RPMI7951 (cell line): ENCODE measurements at places on chromosomes 13 and 19.

- no peak for DNase-seq
These were observed at the start of gene ACP4 for GRCh38 chr19:50790396-50790795. Gene ACP4, plus strand, starts transcription at chr19:50790415. Its CDS starts 0 bp downstream, at chr19:50790415.

DNA sequence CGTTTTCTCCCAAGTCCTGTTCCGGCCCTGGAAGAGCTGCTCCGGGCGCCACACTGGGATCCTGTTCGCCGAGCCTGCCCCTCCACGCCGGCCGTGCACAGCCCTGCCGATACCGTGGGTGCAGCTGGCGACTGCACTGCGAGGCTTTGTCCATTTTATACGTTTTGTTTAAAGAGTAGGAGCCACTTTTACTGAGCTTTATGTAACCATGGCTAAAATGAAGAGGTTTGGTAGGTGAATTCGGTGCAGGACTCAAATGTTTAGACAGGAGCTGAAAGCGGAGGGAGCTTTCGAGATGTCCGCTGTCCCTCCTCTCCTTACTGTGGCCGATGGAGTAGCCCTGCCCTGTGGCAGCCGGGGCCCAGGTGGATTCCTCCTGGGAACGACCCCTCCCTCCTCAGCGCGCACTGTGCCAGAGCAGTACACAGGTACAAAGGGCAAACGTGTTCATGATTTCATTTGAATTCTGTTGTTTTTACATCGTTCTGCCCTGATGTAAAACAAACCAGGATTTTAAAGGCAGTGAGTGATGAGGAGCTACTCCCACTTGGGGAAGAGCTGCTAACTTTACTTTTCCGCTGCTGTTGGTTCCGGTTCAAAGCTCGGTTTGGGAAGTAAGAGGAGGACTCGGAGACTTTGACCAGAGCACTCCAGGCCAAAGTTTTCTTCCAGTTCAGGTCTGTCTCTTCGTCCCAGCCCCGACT is 1.7 kb downstream of the COL4A2 start:
- no peak for DNase-seq

- DNase-seq, result no peak
These were observed 32.2 kb downstream of the ZNF557 start for GRCh38 chr19:7101498-7102253.

- no peak for DNase-seq
These were observed 17.2 kb upstream of the RAB8A start for GRCh38 chr19:16094360-16095070.

GRCh38 chr13:21707586-21707985 is 36.7 kb downstream of the FGF9 start:
- no peak for DNase-seq

DNA sequence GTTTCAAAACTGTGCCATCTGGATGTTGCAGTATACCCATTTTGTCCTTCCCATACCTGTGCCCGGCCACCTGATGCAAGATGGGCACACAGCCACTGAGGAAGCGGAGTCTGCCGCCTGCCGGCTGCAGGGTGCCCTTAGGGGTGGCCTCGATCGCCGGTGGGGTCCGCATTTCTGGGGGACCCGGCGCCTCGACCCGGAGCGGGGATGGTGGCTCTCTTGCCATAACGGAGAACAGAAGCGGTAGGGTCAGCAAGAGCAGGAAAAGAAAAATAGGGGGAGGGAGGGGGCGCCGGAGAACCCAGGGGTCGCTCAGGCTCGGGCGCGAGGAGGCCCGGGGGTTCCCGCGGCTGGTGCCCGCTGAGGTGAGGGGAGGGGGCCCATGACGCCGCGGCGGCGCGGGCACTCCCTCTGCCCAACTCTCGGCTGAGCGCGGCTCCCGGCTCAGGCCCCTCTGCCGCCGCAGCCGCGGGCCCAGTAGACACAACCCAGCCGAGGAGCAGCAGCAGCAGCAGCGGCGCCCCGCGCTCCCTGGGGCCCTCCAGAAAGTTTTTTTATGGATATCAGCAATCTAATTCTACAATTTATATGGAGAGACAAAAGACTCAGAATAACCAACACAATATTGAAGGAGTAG is 13.8 kb upstream of the CYP4F2 start:
- no peak for DNase-seq

- no peak for DNase-seq
These were observed 783 bp downstream of the RHPN2 start for GRCh38 chr19:33063753-33064457.

DNA sequence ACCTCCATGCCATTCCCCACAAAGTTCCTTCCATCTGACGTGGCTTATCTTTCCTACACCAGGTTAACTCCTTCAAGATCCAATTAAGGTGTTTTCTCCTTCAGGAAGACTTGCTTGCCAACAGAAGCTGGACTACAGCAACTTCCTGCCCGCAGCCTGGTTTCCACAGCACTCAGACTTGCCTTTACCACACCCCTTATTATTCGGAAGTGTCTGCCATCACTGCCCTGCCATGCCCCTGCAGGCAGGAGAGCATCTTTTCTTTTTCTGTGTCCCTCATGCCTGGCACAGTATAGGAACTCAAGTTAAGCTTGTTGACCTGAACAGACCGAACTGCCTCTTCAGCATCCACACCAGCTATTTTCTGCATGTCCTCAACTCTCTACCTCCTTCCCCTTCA is 168.0 kb downstream of the FOXO1 start:
- no peak for DNase-seq

GRCh38 chr13:20494656-20495055 is 31.0 kb downstream of the CRYL1 start:
- no peak for DNase-seq

- DNase-seq, result peak; percentile 98
These were observed 4.3 kb downstream of the MYO9B start for GRCh38 chr19:17079710-17080439.

- DNase-seq, result no peak
These were observed 470.7 kb upstream of the SLITRK1 start for GRCh38 chr13:84352946-84353345.

GRCh38 chr19:40750874-40751537 is at the start of gene SNRPA:
Gene SNRPA, plus strand, starts transcription at chr19:40751203. Its CDS starts 206 bp downstream, at chr19:40751409.
- DNase-seq, result peak; percentile 98

GRCh38 chr19:53792721-53793433 is 31.2 kb downstream of the NLRP12 start:
- peak; percentile 86 for DNase-seq

DNA sequence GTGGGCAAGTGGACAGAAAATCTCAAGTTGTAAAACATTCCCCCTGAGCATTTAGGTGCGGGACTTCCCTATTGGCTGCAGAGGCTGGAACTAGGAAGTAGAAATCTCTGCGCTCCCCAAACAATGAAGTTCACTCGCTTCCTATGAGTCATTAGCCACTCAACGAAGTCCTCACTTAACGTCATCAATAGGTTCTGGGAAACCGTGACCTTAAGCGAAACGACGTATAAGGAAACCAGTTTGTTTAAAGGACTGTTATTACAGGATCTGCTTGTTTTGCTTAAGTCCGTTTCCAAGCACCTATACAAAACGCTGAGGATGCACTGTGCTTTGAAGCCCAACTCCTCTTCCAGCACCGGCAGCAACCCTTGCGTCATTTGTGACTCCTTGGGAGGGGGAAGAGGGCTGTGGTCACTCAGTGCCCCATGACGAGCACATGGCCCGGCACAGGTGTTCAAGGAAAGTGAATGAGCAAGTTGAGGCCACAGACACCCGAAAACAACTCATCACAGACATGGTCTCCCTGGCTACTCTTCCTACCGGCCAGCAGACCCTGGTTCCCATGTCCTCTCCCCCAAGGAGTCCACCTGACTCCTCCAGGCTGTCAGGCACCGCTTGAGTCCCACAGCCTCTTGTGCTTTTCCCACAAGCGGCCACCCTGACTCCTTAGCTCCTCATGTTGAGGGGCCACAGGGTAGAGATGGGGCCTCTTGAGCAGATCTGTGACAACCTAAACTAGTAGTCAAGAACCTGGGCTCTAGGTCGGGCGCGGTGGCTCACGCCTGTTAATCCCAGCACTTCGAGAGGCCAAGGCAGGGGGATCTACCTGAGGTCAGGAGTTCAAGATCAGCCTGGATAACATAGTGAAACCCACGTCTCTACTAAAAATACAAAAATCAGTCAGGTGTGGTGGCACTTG is 4.8 kb downstream of the RPS16 start:
- DNase-seq, result peak; percentile 95

DNA sequence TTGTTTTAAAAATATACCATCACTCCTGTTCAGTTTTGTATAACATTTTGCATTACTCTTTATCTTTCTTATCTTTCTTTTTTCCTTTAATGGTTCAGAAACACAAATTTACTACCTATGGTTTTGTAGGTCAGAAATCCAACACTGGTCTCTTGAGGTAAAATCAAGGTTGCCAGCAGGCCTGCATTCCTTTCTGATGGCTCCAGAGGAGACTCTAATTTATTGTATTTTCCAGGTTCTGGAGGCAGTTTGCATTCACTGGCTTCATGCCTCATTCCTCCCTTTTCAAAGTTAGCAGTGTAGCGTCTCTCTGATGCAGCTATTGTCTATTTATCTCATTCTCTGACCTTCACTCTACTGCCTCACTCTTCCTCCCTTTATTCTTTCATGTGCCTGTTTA is 767.4 kb downstream of the SLITRK6 start:
- DNase-seq, result no peak

GRCh38 chr13:29210676-29211075 is 384.8 kb downstream of the SLC7A1 start:
- DNase-seq, result no peak

DNA sequence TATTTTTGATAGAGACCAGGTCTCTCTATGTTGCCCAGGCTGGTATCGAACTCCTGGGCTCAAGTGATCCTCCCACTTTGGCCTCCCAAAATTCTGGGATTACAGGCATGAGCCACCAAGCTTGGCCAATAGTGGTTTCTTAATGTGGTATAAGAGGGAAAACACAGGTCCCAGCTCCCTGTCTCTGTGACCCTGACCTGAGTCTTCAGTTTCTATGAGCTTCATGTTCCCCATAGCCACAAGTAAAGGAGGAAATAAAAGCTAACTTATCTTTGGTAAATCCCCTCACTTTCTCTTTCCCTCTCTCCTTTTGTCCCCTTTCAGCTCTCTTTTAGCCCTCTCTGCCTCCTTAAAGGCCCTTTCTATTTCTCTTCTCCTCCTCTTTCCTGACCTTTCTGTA is 50.3 kb downstream of the ABCC4 start:
- no peak for DNase-seq

DNA sequence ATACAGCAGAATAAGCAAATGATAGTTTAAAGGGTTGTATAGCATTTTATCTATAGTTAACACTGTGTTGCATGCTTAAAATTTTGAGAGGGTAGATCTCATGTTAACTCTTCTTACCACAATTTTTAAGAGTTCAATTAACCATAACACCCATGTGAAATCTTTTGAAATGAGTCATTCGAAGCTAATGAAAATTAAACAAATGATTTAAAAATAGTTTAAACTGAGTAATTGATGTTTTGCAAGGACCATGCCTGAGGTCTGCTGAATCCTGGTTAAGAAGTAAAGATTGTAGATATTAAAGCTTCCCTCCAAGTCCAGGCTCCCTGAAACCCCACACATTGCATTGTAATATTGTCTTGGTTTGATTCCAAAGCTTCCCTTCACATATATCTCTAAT is 176.7 kb upstream of the RNF113B start:
- DNase-seq, result no peak

- no peak for DNase-seq
These were observed 328.1 kb downstream of the TBC1D4 start for GRCh38 chr13:75153834-75154233.

DNA sequence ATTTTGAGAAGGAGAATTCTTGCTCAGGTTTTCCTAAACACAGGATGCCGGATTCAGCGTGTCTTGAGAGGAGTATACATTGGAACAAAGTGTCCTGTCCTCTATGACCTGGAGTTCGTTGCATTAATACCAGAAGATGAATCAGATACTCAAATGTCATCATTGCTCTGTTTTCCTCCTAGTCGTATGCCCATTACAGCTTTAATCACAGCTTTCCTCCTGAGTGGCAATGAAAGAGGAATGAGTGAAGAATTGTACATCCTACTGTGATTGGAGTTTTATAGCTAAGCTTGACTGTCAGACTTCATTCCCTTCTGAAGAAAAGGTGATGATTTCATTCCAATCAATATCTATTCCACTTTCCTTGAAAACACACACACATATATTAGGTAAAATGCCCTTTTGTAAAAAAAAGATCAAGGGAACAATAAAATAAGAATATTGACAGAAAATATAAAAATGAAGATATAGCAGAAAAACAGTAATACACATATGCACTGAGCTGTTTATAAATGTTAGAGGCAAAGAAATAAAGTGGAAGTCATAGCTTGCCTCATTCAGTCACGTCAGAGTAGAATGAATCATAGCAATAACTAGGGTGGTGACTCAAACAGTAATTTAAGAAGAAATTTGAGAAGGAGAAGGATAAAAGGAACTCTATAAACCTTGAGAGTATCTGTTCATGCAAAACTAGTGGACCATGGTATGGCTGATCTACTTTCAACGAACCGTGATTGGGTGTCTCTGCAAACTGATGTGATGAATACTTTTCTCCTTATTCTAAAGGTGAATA is 501.5 kb downstream of the SUCLA2 start:
- DNase-seq, result peak; percentile 78

DNA sequence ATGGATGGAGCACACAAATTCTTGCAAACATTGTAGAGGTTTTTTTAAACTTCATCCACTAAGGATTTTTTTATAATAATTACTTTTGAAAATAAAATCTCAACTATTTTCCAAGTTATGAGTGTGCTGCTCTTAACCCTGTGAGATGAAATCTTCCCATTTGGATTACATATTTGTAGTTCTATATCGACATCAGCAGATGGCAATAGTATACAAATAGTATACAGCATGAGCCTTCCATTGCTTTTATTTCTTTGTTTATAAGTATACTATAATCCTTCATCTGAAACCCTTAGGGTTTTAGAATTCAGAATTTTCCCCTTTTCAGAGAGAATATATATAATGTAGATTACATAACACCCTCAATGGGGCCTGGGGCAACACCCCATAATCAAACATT is 70.5 kb downstream of the GJA3 start:
- no peak for DNase-seq

GRCh38 chr13:25384758-25385410 is 13.1 kb downstream of the ATP8A2 start:
- DNase-seq, result no peak

- DNase-seq, result no peak
These were observed 14.3 kb upstream of the ZNF667 start for GRCh38 chr19:56491399-56491798.

DNA sequence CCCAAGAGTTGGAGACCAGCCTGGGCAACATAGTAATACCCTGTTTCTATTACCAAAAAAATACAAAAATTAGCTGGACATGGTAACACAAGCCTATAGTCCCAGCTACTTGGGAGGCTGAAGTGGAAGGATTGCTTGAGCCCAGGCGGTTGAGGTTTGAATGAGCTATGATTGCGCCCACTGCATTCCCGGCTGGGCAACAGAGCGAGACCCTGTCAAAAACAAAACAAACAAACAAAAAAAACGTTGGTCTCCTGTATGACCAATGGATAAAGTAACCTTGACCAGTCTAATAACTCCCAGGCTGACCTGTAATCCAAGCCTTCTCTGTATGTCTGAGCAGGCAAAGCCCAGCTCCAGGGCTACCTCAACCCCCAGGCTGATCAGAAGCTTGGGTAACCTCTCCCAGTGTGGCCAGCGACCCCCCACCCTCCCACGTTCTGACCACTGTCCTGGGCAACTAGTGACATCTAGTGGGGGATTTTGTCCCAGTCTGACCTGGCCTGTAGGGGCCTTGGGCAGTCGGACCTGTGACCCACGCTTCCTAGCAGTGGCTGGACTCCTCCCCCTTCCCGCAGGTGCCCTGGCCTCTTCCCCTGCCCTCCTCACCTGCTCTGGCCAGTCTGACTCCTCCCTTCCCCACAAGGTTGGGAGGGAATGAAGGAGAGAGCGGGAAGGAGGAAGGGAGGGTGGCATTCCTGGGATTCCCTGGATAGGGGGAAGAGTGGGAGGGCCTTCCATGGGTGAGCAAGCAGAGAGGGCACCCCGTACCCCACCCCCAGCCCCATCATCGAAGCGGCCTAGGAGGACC is 1.0 kb upstream of the BCAM start:
- DNase-seq, result peak; percentile 38
